Stimulated activated CD4-positive, alpha-beta T cell treated with anti-CD3 and anti-CD28 coated beads, Interleukin-15, amount 100 ng/mL, for 1 hour (primary cell): ENCODE measurements at places on chromosomes 5 and 9.

- DNase-seq: no peak
Observed at GRCh38 chr9:135761845-135762168, 59.8 kb downstream of the KCNT1 start.

GRCh38 chr5:63516006-63516405 lies 446.2 kb downstream of the HTR1A start:
- no peak for DNase-seq

DNA sequence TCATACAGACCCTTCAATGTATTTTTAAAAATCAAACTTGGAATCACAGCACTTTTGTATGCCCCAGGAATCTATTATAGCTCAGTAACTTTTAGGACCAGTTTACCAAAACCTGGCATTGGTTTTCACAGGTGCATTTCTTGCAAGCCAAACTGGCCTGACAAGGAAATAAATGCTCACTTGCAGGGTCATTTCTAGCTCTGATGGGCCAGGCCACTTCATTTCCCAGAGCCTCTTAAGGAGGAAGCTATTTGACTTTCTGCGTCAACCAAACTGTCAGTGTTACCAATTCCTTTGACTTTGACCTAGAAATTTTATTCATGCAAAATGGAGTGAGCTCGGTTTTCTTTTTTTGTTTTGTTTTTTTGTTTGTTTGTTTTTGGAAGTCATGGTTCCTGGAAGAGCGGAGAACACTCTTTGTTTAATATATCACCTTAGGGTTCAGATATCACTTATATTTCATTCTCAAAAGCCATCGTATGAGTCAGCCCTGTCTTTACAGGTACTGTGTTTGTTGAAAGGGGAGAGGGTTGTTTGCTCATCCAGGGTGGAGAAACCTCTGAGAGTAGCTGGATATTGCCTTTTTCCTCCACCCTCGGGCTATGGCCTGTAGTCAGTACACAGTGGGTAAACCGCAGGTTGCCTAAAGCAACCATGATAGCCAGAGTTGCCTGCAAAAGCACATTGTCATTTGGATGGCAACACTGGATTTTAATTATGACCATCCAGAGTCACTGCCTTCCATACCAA lies 58.9 kb downstream of the GNA14 start:
- DNase-seq: no peak

DNA sequence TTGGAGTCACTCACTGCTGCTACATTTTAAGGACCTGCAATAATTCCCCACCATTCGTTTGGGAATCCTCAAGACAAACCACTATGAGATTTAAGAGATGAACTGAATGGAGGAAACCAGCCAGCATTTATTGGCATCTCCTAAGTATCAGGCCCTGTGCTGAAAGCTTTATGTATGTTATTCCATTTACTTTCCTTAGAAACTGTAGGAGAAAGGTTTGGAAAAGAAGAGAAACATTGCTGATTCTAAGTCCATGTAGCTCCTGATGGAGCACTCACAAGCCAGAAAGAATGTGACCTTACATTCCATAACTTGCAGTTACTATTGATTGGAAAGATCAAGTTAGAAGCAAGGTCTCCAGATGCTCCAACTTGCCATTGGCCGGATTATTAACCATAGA lies 267.4 kb downstream of the GAS1 start:
- DNase-seq: no peak

DNA sequence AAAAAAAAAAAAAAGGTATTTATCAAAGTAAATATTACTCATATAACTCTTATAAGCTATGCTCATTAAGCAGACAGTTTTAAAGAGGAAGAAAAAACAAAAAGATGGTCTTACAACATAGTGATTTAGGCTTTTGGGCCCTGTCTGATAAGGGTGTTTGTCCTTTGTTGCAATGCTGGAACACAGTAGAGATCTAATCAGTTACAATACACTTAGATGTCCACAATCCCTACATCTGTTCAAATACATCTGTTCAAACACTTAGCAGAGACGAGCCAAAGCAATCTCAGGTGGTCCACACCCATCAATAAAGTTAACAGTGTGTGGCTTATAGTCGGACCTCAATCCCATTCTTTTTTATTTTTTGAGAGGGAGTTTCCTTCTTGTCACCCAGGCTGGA lies 11.0 kb downstream of the PRXL2C start:
- DNase-seq: no peak

- DNase-seq: no peak
Observed at GRCh38 chr5:154767576-154767975, 12.4 kb downstream of the LARP1 start.

GRCh38 chr9:130292106-130292505 lies 26.5 kb downstream of the HMCN2 start:
- no peak for DNase-seq

DNA sequence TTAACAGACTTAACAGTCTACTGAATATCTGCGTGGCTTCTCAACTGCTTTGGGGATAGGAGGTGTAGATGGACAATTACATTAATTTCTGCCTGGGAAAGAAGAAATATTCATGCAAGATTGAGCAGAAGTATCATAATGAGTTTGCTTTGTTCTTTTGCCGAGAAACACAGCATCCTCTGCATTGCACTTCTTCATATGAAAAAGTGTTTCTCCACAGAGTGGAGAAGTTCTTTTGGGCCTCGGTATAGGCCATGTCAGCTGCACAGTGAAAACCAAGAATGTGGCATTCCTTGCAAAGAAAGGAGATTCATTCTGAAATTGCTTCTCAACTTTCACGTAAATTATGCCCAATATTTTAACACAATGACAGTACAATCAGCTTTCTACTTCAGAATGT lies 17.6 kb upstream of the SNX2 start:
- DNase-seq: no peak

DNA sequence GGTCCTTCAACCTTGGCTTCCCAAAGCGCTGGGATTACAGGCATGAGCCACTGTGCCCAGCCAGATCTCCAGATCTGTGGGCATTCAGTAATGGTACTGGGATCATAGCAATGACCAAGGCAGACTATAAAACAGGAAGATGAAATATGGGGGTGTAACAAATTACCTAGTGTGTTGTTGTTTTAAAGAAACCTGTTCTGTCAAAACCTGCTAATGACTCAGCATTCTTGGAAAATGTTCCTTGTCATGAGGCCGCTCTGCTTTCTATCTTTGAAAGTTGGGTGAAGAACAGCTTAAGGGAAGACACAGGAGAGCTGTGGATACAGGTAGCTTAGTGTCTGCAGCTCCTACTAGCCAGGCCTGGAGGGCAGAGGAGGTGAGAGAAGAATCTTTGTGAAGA lies 19.4 kb downstream of the TARS1 start:
- DNase-seq: no peak

- no peak for DNase-seq
Observed at GRCh38 chr9:82903503-82903902, 159.4 kb downstream of the RASEF start.

- DNase-seq: no peak
Observed at GRCh38 chr5:474840-475661, 32.1 kb downstream of the EXOC3 start.

DNA sequence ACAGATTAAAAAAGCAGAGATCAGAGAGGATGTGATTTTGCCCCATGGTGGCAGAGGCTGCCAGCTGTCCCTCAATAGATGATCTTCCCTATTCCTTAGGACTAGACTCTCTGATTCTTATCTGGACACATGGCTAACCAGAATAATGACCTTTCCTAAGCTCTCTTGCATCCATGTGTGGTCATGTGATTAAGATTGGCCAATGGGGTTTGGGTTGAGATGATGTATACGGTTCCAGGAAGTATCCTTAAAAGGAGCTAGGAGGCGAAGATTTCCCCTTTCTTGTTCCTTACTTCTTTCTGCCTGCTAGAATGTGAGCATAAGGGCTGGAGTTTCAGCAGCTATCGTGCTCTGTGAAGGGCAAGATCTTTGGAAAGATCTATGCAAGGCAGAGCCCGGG lies 39.8 kb downstream of the FOXI1 start:
- DNase-seq: no peak

GRCh38 chr9:94127806-94128205 lies 43.5 kb downstream of the PTPDC1 start:
- no peak for DNase-seq
